ENCODE measurements at places on chromosomes 11 and 22.
A peak's percentile ranks its signal among the peaks of the same experiment; 100 is the strongest.

DNA sequence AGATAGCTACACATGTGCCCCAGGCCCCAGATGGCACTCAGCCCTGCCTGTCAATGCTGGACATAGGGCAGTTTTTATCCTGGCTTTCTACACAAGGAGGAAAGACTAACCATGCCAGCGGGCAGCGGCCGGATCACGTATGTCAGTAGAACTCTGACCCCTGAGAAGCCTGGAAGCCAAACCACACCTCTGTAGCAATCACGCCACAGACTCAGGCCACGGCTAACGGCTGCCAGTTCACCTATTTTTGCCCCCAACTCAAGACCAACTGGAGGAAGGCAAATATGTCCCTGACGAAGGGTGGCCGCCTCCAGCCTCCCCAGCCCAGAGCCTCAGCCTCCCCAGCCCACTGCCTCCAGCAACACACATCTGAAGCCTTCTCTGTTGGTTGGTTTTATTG, 7.2 kb upstream of the CD81 start:
- DNase-seq, result no peak

DNA sequence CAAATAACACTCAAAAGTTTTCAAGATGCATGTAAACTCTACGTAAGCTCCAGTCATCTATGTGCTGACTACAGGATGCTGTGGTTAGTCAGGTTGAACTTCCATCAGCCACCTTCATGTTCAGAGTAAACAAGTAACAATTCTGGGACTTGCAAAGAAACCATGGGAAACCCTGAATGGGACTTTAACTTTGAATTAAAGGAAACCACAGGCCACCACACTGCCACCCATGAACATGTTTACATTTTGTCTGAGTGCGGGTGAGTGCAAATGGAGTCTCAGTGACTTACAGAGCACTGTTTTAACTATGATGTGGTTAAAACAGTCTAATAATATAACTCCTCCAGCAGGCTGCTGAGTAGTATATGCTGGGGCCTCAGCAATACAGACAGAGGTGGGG, 12.9 kb upstream of the SYTL2 start:
- no peak for DNase-seq

DNA sequence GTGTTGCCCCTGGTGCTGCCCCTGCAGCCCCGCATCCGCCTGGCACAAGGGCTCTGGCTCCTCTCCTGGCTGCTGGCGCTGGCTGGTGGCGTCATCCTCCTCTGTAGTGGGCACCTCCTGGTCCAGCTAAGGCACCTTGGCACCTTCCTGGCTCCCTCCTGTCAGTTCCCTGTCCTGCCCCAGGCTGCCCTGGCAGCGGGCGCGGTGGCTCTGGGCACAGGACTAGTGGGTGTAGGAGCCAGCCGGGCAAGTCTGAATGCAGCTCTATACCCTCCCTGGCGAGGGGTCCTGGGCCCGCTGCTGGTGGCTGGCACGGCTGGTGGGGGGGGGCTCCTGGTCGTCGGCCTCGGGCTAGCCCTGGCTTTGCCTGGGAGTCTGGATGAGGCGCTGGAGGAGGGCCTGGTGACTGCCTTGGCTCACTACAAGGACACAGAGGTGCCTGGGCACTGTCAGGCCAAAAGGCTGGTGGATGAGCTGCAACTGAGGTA, 278 bp downstream of the ROM1 start:
- DNase-seq, result no peak

GRCh38 chr11:59754859-59755700, at the start of gene STX3:
Gene STX3, plus strand, starts transcription at chr11:59755376. Its CDS starts 230 bp downstream, at chr11:59755606.
- peak; percentile 49 for DNase-seq

DNA sequence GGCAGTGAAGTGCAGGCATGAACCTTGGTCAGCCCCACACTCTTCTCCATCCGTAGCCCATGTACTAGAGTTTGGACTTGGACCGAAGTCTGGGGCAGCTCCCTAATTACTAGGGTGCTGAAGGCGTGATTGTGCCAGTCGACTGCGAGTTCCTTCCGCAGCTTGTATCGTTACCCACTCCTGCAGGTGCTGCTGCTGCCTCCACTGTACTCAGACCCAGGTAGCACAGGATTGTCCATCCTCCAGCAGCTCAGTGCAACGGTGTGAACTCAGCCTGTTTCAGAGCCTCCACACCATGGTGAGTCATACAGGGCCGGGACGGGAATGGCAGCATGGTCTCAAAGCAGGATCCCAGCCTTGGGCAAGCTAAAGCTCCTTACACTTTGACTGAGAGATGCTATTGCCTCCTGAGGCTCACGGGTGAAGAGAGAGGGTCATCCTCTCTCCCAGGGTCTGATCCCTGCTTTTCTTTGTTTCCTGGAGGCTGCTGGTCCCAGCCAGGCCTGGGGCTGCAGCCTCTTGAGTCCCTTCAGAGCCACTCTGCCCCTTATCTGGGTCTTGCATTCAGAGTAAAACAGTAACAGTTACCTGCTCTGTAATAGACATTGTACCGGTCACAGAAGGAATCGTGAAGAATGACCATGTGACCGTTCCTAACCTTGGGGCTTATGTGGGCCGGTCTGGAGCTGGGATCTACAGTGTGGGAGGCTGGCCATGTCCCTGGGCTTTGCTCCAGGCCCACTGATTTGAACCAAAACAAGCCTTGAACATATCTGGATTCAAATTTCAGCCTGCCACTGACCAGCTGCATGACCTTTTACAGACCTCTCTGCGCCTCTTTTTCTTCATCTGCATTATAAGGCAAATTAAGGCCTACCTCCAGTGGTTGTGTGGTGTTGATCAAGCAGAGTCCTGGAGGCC, 1.7 kb downstream of the TKFC start:
- DNase-seq, result peak; percentile 66

DNA sequence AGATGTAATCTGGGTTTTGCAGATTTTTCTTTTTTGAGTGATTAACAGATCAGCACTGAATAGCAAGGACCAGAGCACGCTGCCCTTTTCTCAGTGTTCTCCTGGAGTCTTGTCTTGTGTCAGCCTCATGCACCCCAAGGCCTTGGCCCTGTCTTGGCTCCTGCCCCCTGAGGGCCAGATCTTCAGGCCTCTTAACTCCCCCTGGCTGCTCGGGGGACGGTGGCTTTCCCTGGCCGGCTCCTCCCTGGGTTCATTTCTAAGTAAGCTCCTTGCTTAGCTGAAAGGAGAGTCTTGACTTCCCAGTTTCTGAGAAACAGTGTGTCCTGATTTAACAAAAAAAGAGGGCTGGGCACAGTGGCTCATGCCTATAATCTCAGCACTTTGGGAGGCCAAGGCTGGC, 1139.3 kb downstream of the BRD1 start:
- no peak for DNase-seq

GRCh38 chr22:19713650-19714311, 522 bp upstream of the SEPTIN5 start:
- DNase-seq, result no peak

GRCh38 chr22:41078931-41079330, 13.5 kb upstream of the EP300 start:
- DNase-seq, result no peak
